ENCODE measurements at places on chromosomes 7 and 10.

GRCh38 chr10:116430288-116430687 lies 2.6 kb downstream of the PNLIPRP3 start:
- ATAC-seq = no peak

GRCh38 chr7:1419688-1420087 lies 39.6 kb downstream of the MICALL2 start:
- ATAC-seq = no peak

- ATAC-seq = peak; percentile 94
These were observed 76.4 kb downstream of the GRK5 start for GRCh38 chr10:119283818-119284217.

DNA sequence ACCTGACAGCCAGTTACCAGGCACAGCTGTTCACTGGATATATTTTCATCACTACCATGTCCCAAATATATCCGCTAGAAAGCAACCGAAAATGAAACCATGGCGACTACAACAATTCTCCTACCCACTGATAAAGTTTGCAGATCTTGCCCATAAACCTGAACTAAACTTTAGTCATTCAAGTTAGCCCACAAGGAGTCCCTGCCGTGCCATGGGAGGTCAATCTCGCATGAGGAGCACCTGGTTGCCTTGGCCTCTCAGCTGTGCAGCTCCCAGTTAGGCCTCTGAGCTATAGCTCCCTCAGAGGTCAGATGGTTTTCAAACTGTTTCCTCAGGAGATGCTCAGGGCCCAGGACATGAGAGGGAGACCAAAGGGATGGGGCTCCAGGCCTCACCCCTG lies 211.1 kb upstream of the RNF32 start:
- no peak for ATAC-seq

DNA sequence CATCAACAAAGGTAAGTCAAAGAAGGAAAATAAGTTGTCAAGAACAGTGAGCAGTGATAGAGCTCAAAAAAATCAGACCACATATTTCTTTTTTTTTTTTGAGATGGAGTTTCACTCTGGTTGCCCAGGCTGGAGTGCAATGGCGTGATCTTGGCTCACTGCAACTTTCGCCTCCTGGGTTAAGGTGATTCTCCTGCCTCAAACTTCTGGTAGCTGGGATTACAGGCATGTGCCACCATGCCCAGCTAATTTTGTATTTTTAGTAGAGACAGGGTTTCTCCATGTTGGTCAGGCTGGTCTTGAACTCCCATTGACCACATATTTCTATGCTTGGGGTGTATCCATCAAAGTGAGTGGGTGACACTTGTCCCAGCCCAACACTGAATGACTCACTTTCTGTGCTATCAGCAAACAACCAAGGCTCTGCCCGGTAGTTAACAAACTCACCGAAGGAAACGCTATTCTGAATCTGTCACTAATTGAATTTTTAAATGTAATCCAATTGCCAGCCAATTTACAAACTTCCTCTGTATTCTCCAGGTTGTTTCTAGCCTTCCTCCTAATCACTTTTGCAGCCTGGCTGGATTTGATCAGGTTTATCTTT lies 19.6 kb upstream of the SMNDC1 start:
- peak; percentile 81 for ATAC-seq

Data from stimulated activated memory B cell treated with anti-CD40 and anti-IgM and Interleukin-4, amounts not matched to agents 10 μg/mL and 1 μg/mL and 100 μg/mL, for 72 hours (primary cell).